ENCODE measurements at places on chromosomes 1 and 21.

DNA sequence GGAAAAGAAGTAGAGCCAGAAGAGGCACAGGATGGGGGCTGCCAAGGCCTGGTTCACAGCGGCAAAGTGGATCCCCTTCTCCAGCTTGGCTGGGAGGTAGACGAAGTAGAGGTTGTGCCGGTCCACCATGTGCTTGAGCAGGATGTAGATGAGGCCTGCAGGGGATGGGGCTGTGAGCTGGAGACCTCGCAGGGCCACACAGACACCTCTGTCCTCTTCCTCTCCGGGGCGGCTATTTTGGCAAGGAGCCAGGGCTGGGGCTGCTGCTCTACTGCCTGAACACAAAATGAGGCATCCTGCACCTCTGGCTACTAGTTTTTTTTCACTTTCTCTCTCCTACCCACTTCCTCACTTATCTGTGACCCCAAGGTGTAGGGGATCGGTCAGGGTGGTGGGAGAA lies 32.3 kb downstream of the TMEM63A start:
- DNase-seq, result no peak

DNA sequence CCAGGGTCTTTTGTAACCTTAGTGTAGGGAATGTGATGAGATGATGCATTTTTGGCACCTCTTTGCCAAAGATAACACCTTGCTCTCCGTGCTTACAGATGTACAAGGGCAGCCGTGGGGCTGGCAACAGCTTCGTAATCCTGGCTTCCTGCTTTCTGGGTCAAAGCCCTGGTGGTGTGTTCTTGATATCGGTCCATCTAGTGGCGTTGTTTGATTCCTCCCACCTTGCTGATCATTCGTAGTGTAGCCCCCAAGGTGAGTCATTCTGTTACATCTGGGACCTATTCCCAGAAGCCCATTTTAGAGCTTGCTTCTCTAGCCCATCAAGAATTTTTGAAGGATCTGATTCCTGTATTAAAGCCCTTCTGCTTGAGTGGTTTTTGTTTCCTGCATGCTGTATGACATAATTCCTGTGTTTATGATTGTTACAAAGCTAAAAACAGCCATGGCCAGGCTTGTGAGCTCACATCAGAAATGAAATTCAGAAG lies 7.0 kb upstream of the CCT8 start:
- DNase-seq, result no peak

GRCh38 chr1:12064073-12064969 lies 1.2 kb downstream of the TNFRSF8 start:
- no peak for DNase-seq

DNA sequence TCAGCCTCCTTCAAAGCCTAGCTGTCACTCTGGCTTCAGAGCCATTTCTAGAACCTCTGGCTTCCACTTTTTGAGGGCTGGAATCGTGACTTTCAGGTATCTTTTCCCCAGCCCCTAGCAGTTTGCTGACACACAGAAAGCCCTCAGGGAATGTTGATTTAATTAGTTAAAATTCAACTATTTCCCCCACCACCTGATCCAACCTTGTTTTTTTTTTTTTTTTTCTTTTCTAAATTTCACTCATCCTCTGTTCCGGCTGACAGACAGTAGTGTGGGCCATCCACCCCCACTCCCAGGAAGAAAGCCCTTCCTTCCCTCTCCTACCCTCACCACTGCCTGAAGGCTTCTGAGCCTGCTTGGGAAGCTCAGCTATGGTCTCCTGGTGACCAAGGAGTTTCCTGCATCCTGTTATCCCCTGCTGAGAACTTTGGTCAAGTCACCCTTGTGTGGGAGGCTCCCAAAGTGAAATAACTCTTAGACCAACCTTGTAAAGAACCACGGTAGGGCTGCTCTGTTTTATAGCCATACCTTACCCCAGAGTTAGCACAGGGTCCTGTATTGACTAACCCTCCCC lies 29.4 kb downstream of the KCNJ6 start:
- DNase-seq, result no peak

- no peak for DNase-seq
Measured at GRCh38 chr1:92961896-92962752, 862 bp upstream of the DIPK1A start.

DNA sequence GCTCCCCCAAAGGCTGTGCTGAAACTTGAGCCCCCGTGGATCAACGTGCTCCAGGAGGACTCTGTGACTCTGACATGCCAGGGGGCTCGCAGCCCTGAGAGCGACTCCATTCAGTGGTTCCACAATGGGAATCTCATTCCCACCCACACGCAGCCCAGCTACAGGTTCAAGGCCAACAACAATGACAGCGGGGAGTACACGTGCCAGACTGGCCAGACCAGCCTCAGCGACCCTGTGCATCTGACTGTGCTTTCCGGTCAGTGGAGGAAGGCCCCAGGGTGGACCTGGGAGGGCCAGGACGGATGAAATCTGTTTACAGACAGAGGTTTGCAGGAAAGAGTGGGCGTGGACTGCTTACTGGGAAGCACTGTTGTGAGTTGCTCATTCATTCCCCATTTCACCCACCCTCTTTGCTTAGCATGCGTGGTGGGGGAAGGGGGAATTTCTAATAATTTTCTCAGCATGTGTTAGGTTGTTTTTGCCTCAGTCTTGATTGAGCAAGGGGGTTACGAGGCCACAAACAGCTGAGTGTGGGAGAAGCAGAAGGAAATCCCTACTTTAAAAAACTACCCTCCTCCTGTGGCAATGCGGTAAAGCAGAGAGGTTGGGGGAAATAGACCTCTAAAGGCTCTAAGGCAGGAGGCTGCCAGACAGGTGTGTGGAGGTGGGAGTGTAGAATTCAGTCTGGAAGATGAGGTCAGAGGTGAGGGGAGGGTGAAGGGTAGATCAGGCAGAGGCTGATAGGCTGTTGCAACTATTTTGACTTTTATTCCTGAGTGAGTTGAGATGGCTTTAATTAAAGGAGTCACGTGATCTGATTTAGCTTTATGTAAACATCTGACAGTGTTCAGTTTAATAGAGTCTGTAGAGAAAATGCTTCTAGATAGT lies 1.3 kb downstream of the FCGR2A start:
- no peak for DNase-seq

GRCh38 chr1:162000053-162000420 lies 23.6 kb downstream of the OLFML2B start:
- no peak for DNase-seq

- DNase-seq, result no peak
Measured at GRCh38 chr1:72620453-72620852, 338.1 kb upstream of the NEGR1 start.

DNA sequence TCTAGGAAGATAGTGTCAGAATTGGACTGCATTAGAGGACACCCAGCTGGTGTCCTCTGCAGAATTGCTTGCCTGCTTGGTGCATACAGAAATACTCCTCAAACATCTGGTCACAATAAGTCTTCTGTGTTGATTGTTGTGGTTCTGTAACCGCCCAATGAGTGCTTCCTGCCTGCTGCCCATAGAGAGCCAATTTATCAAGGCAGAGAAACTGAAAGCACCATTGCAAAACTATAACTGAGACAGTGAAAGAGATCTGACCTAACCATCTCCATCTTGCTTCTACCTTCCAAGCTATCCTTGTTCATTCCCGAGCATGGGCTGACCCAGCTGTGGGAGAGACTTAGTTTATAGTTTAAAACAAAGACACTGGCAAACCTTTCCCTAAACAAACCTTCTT lies 462.4 kb upstream of the RGS18 start:
- no peak for DNase-seq

DNA sequence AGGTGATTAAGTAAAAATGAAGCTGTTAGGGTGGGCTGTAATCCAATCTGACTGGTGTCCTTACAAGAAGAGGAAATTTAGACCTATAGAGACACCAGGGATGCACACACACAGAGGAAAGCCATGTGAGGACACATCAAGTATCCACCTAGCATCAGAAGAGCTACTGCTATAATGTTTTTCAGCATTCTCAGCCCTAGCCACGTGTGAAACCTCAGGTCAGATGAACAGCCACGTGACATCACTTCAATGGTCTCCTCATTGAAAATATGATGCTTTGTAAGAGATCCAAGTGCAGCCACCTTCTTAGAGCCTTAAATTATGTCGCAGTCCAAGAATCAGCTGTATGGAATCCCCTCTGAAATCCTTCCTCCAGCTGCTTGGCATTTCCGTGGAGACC lies 65.1 kb downstream of the C1orf87 start:
- DNase-seq, result no peak

- no peak for DNase-seq
Measured at GRCh38 chr1:42176902-42177519, 12.5 kb upstream of the GUCA2A start.

- no peak for DNase-seq
Measured at GRCh38 chr1:174871886-174872285, 127.9 kb upstream of the CACYBP start.

GRCh38 chr1:216459651-216460207 lies 36.5 kb upstream of the USH2A start:
- no peak for DNase-seq

GRCh38 chr1:202858331-202858730 lies 30.6 kb downstream of the RABIF start:
- DNase-seq, result no peak

DNA sequence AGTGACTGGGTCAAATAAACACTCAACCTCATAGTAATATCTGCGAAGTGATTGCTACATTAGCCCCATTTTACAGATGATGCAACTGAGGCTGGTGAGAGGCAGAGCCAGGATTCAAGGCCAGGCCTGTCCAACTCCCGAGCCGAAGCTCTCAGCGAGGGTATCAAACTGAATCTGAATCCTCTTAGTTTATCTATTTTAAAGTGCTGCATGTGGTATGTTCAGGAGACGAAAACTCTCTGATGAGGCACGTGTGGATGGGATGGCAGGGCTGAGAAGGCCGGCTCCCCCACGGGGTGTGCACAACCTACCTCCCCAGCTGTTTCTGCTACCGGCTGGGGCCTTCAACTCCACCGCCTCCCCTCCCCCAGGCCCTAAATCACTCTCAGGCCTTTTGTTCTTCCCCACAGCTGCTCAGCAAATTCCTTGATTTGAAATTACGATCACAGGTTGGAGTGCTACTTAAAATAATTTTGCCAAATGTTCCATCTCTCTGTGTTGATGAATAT lies 171.8 kb downstream of the TOMM20 start:
- DNase-seq, result no peak

DNA sequence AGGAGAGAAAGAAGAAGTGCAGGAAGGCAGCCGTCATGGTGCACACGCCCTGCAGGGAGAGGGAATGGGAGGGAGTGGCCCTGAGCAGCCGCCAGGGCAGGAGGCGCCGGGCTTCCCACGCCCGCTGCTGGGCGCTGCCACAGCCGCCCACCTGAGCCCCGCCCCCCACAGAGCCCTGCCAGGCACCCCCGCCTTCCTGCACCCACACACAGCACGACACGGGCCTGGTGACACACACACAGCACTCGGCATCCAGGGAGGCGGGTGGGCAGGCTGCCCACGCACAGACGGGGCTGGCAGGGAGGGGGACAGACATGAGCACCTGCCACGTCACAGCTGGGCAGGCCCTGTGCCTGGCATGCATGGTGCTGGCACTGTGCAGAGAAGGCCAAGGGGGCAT lies 27.5 kb downstream of the ADGRB2 start:
- no peak for DNase-seq

GRCh38 chr1:216596281-216596862 lies 126.9 kb downstream of the ESRRG start:
- no peak for DNase-seq

DNA sequence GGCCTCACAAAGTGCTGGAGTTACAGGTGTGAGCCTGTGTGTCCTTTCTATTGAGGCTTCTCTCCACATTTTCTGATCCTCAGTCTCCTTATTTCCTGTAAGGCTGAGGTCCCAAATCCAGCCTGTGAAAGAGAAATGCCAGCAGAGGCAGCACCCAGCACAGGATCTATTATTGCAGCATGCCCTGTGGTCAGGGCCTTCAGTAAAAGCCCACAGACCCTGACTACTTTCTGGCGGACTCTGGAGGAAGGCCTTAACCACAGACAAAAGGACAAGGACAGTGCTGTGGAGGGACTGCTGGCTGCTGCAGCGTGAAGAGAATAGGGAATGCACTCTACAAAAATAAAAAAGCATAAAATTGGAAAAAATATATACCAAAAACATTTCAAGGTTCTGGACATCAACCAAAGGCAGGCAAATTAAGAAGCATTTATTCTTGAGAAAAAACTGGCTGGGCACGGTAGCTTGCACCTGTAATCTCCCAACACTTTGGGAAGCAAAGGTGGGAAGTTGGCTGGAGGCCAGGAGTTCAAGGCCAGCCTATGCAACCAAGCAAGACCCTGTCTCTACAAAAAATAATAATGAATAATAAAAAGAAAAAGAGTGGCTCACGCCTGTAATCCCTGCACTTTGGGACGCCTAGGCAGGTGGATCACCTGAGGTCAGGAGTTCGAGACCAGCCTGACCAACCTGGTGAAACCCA lies 9.4 kb upstream of the PGD start:
- DNase-seq, result no peak

GRCh38 chr1:2183937-2184334 lies 10.6 kb downstream of the FAAP20 start:
- no peak for DNase-seq

DNA sequence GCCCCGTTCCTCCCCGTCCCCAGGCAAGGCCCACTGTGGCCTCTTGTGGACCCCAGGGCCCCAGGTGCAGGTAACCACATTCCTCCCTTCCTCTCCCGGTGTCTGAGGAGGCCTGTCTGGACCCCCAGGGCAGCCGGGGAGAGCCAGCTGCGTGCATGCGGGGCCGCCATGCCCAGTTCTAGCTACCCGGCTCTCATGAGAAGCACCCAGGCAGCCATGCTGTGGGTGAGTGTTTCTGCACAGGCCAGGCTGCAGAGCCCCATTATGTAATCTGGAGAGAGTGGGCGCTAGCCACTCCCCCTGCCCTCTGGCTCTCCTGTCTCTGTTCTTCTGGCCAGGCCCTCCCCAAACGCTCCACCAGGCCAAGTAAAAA lies 18.4 kb upstream of the PLEKHG5 start:
- no peak for DNase-seq

GRCh38 chr1:21523297-21523813 lies 14.1 kb downstream of the ALPL start:
- DNase-seq, result no peak

GRCh38 chr1:36217670-36218069 lies 6.6 kb upstream of the THRAP3 start:
- no peak for DNase-seq

- peak; percentile 6 for DNase-seq
Measured at GRCh38 chr1:117674521-117675400, 68.9 kb downstream of the TENT5C start.

GRCh38 chr1:39380036-39380435 lies 111.4 kb upstream of the BMP8A start:
- DNase-seq, result no peak

DNA sequence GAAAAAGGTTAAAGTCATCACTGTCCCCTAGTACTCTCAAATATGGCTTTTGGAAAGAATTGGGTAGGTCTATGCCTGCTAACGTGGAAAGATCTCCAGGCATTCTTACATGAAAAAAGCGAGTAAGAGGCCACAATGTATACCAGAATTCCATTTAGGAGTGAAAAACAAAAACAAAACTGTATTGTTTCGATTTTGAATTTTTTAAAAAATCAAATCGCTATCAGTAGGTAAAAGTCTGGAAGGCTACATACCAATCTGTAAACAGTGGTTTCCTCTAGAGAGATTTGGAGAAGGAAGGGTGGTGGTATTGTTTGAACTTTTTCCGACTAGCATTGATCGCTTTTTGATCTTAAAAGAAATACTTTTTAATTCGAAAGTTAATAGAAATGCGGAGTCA lies 55.9 kb downstream of the RRAGC start:
- DNase-seq, result no peak

Data from activated CD4-positive, CD25-positive, alpha-beta regulatory T cell (primary cell).